ENCODE measurements at places on chromosomes 7 and 10.
A peak's percentile ranks its signal among the peaks of the same experiment; 100 is the strongest.

GRCh38 chr7:47734287-47734948 lies 152.5 kb upstream of the TNS3 start:
- DNase-seq = no peak

GRCh38 chr7:129341816-129342806 lies 92.1 kb upstream of the STRIP2 start:
- DNase-seq = no peak

DNA sequence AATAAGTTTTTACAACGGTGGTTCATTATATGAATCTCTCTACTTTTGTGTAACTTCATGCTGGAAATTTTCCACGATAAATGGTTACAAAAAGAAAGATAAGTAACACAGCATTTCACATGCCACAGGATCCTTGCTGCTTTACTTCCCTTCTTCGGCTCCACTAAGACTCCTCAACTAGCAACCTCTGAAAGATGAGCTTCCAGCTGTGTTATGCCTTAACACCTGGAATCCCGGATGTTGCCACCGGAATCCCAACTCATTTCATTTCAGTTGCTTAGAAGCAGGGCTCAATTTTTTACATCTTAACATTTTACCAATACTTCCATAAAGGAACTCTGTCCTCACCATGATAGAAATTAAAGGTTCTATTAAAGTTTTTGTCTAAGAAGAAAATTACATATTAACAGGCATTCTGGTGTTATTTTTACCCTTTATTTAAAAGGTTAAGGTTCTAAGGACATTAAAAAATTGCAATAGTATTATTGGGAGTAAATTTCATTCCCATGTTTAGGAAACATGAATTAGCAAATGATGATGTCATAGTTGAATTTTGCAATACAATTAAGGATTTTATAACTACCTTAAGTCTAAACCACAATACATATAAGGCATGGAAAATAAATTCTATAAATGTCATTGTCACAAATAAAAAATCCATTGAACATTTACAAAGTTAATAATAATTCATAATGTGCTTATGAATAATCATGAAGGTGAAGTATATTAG lies 57.1 kb upstream of the IL6 start:
- no peak for DNase-seq

- no peak for DNase-seq
These were observed 8.2 kb upstream of the PILRB start for GRCh38 chr7:100349757-100350156.

- DNase-seq = no peak
These were observed 595 bp upstream of the SFXN4 start for GRCh38 chr10:119166118-119166500.

- DNase-seq = no peak
These were observed 64.6 kb downstream of the WDFY4 start for GRCh38 chr10:48749254-48749787.

DNA sequence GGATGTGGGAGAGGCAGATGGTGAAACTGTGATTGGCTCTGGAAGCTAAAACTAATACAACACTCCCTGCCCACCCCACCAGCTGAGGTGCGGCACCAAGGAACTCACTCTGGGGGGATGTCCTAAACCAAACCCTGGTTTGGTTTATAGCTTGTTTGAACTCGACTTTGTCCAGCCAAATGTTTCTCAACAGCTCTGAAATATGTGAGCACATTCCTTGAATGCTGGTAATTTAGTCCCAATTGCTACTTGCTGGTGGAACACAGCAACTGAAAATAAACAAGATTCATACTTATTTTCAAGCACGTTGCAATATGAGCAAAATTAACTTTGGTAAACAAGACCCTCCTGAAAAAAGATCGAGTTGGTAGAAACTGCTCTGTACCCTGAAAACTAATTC lies 39.7 kb upstream of the CARD11 start:
- no peak for DNase-seq

DNA sequence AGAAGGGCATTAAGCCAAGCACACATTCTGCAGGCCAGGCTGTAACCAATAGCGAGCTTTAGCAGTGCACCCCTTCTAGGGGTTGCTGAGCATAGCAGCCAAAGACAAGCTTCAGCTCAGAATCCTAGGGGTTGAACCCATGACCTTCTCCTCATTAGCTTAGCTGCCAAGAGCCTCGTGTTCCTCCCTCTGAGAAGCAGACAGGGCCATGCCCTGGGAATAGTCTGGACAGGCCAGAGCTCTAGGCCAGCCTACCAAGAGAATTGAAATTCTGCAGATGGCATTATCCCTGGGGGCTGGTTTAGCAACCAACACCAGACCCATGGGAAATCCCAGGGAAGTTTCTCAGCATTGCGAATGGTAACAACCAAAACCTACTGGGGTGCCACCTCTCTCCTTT lies 77.2 kb downstream of the PLXNA4 start:
- no peak for DNase-seq

GRCh38 chr7:115005953-115006352 lies 84.1 kb downstream of the MDFIC start:
- DNase-seq = no peak

- no peak for DNase-seq
These were observed 72.0 kb upstream of the KAT6B start for GRCh38 chr10:74754381-74754821.

DNA sequence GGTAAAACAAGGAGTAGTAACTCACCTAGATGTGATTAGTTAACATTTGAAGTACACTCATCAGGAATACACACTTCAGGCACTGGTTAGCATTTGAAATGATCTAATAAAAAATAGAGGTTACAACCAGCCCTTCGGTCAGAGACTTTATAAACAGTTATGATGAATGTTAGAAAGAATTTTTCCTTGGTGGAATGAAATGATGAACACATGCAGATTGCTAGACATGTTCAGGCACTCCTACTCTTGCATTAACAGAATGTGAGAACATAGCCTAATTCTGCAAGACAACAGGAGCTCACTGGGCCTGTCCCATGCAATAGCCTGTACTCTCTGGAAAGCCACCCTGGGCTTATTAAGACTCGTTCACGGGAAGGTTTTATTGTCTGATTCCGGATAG lies 47.3 kb upstream of the TECTB start:
- DNase-seq = no peak

GRCh38 chr10:32713560-32713959 lies 244.5 kb downstream of the ITGB1 start:
- no peak for DNase-seq

DNA sequence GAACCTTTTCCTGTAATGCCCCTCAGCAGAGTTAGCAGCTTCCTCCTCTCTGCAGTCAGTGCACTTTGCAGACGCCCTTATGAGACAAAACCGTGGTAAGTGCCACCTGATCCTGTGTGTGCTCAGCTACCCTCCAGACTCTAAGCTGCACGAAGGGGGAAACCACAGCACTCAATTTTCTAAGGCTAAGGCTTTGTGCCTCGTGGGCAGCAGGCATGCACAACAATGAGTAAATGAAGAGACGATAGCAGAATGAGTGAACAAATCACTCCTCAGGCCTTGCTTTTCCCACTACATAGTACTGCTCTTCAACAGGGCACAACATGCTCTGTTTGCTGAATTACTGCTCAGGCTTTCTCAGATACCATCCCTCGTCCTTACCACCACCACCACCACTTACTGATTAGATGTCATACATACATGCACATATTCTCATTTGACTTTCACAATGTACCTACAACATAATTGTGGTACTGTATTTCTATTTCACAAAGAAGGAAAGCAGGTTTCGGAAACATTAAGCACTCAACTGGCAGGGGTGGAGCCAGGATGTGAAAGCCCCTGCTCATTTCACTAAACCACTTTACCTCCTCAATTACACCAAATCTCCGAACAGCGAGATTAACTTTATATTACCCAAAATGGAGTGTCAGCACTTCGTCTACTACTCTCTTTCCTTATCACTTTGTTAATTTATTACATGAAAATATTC lies 85.4 kb downstream of the ICA1 start:
- DNase-seq = peak; percentile 31

GRCh38 chr7:133950855-133951254 lies 176.3 kb upstream of the LRGUK start:
- no peak for DNase-seq

DNA sequence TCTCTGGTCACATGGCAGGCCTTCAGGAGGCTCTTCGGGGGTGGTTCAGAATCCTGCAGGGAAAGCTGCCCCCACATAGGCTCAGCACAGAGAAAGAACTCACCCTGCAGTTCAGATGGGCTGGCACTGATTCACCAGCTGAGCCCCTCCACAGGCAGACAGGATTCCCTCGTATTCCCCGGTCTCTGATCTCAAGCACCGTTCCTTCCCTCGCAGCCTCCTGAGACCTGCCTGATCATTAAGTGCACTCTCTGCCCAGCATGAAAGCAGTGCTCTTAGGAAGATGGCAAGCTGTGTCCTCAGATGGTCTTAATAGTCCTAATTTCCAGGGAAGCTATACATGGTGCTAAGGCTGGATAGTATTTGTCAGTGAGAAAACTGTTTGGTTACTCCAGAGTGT lies 78.2 kb upstream of the NPS start:
- DNase-seq = no peak

DNA sequence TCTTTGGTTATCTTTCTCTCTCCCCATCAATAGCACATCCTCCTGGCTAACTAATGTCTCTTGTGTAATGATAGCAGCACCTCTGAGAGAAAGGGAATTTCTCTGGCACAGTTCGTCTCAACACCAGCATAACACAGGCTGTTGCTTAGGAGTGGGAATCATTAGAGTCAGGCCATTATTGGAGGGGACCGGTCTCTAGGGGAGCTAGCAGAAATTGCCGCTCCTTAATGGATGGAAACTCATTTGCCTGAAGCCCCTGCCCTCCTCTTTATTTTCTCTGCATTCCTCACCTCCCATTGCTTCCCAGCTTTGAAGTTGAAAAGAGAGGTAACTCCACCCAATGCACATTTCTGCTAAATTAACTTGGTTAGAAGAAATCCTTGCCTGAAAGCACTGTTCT lies 11.9 kb downstream of the LRRC4 start:
- no peak for DNase-seq

- no peak for DNase-seq
These were observed 21.4 kb upstream of the MLXIPL start for GRCh38 chr7:73645643-73646174.

GRCh38 chr7:100642534-100642907 lies 1.2 kb upstream of the TFR2 start:
- peak; percentile 87 for DNase-seq

DNA sequence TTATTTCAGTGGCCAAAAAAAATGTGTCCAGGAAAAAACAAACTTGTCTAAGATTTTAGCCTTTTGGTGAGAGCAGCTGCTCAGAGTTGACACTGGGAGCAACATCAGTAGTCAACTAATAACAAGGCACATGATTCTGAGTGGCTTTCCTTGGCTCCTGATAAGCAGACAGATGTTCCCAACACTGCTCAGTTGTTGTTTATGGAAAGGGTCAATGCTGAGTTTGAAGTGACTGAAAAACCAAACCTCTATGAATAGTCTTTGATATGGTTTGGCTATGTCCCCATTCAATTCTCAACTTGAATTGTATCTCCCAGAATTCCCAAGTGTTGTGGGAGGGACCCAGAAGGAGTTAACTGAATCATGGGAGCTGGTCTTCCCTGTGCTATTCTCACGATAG lies 12.3 kb downstream of the DYDC1 start:
- DNase-seq = no peak

- DNase-seq = no peak
These were observed 235.2 kb downstream of the TMEM26 start for GRCh38 chr10:61217851-61218565.

DNA sequence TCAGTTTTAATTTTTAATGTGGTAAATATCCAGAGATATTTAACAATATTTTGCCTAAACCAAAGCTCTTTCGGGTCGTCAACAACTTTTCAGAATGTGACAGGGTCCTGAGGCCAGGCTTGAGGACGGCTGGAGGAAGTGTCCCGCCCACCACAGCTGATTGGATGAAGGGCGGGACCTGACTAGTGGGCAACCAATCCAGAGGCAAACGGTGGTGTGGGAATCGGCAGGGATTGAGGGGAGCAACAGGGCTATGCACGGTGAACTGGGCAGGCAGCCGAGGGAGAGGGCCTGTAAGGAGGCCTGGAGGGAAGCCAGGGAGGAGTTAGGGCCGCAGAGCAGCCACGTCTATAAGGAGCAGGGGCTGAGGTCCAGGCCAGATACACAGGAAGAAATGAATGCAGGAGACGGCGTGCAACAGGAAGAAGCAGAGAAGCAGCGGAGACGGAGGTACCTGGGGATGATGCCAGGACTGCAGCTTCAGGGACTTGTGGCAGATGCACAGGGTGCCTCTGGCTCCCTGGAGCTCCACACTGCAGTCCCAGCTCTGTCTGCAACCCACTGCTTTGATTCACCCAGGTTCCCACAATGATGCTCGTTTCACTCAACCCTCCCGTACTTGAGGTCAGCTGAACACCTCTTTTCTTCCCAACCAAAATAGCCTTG lies 46.1 kb upstream of the ZMIZ1 start:
- DNase-seq = peak; percentile 46

GRCh38 chr7:91307467-91307866 lies 43.2 kb downstream of the FZD1 start:
- no peak for DNase-seq

DNA sequence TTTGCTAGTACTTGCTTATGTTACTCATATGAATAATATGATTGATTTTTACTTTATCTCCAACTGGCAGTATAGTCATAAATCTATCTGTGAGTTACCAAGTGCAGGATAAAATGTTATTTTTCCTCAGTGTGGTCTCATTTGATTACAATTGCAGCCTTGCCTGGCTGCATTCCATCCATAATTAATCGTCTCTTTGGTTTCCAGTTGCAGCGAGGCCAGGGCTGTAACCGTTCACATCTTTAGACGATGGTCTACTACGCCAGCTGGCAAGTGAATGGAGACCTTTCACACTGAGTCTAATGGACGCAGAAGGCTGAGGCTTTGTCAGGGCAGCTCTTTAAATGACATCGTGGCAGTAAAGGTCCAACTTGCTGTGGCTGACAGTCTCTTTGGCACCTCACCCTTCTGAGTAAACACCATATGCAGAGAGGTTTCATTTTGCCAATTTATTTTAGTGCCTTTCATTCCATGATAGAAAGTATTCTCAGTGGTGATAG lies 84.0 kb downstream of the ARL4A start:
- peak; percentile 4 for DNase-seq

- DNase-seq = no peak
These were observed 259.6 kb upstream of the SEMA3E start for GRCh38 chr7:83908526-83908925.

DNA sequence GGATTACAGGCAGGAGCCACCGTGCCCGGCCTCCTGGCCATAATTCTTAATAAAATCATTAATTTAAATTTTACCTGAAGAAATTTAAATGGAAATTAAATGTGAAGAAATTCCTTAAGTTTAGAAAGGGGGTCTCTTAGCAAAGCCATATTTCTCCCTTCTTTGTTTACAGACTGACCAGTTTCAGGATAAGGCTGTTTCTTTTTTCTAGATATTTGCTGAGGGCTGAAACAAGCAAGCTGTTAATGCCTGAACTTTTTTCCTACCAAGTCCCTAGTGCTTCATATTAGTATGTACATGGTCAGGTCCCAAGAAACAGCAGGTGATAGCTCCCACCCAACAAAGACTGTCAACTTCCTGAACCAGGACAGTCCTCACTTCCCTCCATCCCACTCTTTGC lies 18.1 kb upstream of the PDIA4 start:
- no peak for DNase-seq

All from erythroblast (primary cell).